Calu3 (cell line): ENCODE measurements at places on chromosomes 1 and 21. TPM values are rescaled to one million over a fixed set of nuclear protein-coding genes. Genes with fewer than 3 reads are reported as not detected.
A peak's percentile ranks its signal among the peaks of the same experiment; 100 is the strongest.

The RNF186 gene
- not detected in 2 replicates for total RNA-seq

The THEM5 gene
- not detected in 2 replicates for total RNA-seq

- no peaks in the 10 kb centered on the region for H3K36me3 ChIP-seq
- H3K27ac ChIP-seq, result no peak overlapping the region
- peak overlapping the region; percentile 21 for H3K4me3 ChIP-seq
These were observed 95.3 kb downstream of the FOXD2 start for GRCh38 chr1:47532921-47533792.

GRCh38 chr1:112956544-112957132, 642 bp upstream of the SLC16A1 start:
- peak overlapping the region; percentile 2 for H3K27ac ChIP-seq
- H3K27me3 ChIP-seq, result no peaks in the 10 kb centered on the region
- peaks cover 41% of the 10 kb centered on the region for H3K36me3 ChIP-seq
- peaks cover 24% of the 10 kb centered on the region for H3K4me1 ChIP-seq
- no peak for DNase-seq
- peak overlapping the region; percentile 100 for H3K4me3 ChIP-seq

GRCh38 chr1:206890125-206891060, 6.8 kb upstream of the IL24 start:
- no peak for DNase-seq
- no peaks in the 10 kb centered on the region for H3K4me1 ChIP-seq
- H3K4me3 ChIP-seq, result no peak overlapping the region
- no peaks in the 10 kb centered on the region for H3K36me3 ChIP-seq
- no peak overlapping the region for H3K27ac ChIP-seq

GRCh38 chr1:59949648-59950047, 23.1 kb upstream of the CYP2J2 start:
- H3K27ac ChIP-seq, result no peak overlapping the region
- H3K4me3 ChIP-seq, result no peak overlapping the region
- H3K27me3 ChIP-seq, result no peaks in the 10 kb centered on the region
- no peak for DNase-seq

DNA sequence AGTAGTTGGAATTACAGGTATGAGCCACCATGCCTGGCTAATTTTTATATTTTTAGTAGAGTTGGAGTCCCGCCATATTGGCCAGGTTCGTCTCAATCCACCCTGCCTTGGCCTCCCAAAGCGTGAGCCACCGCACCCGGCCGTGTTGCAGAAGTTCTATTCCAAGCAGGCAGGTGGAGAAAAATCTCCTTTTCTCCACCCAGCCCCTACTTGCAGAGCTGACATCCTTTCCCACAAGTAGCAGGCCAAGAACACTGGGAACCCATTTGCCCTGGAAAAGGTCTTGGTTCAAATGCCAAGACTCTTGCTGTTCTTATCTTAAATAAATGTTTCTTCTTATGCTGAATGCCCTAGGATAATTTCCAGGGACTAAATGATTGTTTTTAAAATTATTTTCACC, 17.5 kb downstream of the AGL start:
- no peak overlapping the region for H3K4me3 ChIP-seq
- no peaks in the 10 kb centered on the region for H3K4me1 ChIP-seq
- H3K36me3 ChIP-seq, result peaks cover under 1% of the 10 kb centered on the region
- no peak for DNase-seq
